ENCODE measurements at places on chromosomes 7 and 10.

- no peak for DNase-seq
Observed at GRCh38 chr7:37918526-37918925, 1.9 kb upstream of the SFRP4 start.

DNA sequence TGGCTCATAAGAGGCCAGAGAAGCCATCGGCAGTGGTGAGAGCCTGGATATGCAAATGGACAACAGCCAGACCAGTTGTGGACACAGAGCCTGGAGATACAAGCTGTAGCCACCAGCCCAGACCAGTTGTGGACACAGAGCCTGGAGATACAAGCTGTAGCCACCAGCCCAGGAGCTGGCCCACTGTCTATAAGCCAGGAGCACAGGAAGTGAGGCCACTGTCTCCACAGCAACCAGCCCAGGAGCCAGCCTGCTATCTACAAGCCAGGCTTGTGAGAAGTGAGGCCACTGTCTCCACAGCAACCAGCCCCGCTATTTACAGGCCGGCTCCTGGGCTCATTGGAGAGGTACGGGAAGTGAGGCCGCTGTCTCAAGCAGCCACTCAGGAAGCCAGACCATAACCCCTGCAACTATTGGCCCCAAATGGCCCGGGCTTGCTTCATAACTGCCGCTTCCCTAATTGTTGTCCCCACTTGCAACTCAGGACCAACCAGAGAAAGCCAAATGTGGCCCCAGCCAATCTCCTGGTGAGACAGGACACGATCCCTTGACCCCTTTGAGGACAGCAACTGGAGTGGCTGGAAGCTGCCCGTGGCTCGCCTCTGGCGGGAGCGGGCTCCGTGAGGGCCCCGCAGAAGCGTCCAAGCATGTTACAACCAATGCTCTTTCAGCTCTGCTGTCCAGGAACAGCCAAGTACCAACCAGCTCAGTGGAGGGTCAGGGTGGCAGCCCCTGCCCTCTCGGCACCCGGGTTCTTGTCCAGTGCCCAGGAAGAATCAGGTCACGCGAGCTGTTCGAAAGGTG lies 44.1 kb upstream of the CNPY1 start:
- peak; percentile 31 for DNase-seq

DNA sequence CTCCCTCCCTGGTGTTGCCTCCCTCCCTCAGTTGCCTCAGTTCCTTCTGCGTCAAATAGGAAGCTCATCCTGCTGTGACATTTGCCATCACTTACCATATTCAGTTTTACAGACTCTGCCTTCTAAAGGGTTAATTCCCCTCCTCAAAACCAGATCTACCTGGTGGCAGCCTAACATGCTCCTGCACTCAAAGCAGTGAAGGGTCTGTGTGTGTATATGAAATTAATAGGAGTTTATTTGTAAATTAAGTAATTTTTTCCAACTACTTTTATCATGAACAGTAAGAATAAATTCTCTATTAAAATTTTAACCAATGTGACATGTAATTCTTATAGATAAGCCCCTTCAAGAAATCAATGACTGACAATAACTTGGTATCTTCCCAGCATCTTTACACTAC lies 158.6 kb upstream of the INSYN2A start:
- DNase-seq, result no peak

DNA sequence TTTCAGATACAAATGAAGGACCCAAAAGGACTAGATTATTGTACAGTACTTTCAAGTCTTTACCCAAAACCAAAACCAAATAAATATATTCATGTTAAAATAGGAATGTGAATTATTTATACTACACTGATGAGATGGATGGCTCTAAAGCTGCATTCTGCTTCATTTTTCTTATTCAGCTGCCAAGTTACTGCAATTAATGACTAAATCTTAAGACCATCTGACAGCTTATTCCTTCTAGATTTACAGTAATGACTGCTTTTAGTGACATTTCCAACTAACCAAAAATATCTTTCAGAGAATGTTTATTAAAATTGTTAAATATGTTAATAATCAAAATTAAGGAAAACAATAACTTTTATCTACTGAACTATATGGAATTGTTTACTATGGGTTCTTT lies 20.9 kb downstream of the ENKUR start:
- DNase-seq, result no peak

DNA sequence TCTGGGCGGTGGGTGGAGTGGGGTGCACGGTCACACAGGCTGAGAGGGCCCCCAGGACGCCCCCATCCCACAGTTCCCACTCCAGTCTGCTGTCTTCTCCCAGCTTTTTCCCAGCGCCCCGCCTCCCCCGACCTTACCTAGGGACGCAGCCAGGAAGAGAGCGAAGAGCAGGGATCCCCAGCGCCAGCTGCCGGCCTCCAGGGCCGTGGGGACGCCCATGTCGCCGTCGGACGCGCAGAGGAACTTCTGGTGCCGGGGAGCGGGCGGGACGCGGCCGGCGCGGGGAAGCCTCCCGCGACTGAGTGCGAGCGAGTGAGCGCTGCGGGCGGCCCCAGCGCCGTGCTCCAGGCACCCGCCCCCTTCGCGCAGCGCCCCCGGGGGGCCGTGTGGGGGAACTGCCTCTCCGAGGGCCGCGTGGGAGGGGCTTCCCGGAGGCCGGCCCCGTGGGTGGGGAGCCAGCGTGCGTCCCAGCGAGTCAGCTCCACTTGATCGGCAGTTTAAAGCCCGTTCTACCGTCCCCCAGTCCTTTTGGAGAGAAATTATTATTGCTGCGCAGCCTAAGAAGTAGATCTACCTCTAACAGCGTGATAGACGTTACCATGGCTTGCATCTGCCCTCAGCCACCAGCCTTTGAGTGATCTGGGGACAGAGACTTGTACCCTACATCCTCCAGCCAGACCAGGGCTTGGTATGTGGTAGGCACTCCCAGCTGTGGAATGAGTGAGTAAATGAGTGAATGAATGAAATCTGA lies at the start of gene VSIR:
Gene VSIR (minus strand): TSS at position 300 of the 751 bp plus-strand sequence. CDS start 81 bp downstream, at position 219.
- peak; percentile 83 for DNase-seq

GRCh38 chr10:104233817-104234216 lies 1.7 kb upstream of the CFAP43 start:
- DNase-seq, result no peak

DNA sequence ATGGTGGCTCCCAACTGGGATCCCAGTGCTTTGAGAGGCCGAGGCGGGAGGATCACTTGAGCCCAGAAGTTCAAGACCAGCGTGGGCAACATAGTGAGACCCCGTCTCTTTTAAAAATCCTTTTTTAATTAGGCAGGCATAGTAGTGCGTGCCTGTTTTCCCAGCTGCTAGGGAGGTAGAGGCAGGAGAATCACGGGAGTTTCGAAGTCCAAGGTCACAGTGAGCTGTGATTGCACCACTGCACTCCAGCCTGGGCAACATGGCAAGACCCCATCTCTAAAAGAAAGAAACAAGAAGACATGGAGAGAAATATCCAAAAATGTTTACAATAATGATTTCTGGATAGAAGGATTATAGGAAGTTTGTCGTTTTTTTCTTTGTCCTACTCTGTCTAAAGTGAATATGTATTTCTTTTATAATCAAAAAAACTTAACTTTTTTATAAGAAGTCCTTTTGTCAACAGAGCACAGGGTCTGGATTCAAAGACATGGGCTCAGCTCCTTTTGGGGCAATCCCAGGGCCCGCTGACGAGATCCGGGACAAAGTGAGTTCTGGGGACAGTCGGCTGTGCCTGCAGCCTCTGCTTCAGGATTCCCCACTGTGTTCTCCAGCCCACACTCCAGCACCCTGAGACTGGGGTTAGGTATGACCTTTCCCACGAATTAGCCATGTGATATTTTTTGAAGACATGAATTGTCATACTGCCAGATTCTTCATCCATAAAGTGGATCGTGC lies 45.6 kb downstream of the PDGFA start:
- DNase-seq, result no peak

DNA sequence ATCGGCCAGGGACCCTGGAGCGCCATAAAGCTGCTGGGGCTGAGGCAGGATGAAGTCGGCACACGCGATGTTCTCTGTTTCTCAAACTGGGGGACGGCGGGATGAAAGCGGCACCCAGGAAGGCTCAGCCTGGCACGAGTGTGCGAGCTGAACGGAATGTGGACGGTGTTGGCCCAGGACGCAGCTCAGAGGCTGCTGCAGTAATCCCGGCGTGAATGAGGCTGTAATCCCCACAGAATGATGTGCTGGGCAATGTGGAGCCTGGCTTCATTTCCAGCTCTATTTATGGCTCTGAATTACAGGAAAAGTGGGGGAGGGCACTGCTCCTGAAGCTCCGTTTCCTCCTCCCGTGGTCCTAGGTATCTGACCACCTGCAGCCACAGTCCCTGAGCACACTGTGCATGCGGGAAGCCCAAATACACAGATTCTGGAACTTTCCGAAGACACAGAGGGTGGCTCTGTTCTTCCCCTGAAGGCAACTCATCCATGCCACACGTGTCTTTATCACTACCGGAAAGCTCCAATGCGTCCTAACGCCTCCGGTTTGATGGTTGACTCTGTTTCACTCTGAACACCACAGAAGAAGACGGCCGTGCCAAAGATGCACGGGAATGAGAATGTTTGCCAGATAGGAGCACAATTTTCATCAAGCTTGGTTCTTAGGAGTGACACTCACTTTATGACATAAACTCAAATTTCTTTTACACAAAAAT lies 37.6 kb downstream of the KLF6 start:
- no peak for DNase-seq

- DNase-seq, result no peak
Observed at GRCh38 chr10:33117230-33117629, 159.2 kb upstream of the ITGB1 start.

- DNase-seq, result no peak
Observed at GRCh38 chr10:27816320-27816719, 70.7 kb upstream of the MKX start.

GRCh38 chr7:112437072-112437471 lies 13.2 kb upstream of the IFRD1 start:
- DNase-seq, result no peak

DNA sequence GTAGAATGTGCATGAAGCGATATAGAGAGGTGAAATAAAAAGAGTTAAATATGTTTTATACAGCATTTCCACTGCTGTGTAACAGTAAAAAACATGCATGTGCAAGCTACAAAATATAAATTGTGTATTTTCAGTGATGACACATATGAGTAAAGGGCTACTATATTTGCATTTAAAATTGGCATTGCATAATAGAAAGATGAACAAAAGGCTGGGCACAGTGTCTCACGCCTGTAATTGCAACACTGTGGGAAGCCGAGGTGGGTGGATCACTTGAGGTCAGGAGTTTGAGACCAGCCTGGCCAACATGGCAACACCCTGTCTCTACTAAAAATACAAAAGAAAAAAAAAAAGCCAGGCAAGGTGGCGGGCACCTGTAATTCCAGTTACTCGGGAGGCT lies 79.8 kb upstream of the CCDC71L start:
- no peak for DNase-seq

All from left colon (tissue), 2 donors.